ENCODE measurements at places on chromosomes 7 and 10.

DNA sequence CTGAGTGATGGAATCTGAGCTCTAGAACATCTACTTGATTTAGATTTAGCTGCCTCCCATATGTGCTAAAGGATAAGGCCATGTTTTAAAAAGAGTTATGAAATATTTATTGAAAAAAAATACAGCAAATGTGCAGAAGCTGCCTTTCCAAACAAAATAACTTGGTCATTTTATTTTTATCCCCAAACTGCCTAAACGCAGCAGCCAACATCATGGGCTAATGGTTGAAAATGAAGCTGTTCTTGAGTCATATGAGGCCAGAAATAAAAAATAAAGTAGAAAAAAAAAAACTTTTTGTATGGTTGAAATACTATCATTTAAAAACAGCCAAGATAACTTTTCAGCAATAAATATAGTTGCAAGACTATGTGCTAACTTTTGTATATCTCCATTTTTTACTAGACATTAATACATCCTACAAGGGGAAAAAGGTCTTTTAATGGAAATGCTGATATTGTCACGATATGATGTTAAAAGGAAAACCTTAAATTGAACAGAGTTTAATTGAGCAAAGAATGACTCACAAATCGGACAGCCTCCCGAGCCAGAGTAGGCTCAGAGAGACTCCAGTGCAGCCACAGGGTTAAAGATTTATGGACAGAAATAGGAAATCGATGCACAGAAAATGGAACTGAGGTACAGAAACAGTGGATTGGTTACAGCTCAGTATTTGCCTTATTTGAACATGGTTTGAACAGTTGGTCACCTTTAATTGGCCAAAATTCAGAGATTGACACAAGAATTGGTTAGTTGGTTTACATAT lies 305.8 kb downstream of the MDFIC start:
- no peak for DNase-seq

DNA sequence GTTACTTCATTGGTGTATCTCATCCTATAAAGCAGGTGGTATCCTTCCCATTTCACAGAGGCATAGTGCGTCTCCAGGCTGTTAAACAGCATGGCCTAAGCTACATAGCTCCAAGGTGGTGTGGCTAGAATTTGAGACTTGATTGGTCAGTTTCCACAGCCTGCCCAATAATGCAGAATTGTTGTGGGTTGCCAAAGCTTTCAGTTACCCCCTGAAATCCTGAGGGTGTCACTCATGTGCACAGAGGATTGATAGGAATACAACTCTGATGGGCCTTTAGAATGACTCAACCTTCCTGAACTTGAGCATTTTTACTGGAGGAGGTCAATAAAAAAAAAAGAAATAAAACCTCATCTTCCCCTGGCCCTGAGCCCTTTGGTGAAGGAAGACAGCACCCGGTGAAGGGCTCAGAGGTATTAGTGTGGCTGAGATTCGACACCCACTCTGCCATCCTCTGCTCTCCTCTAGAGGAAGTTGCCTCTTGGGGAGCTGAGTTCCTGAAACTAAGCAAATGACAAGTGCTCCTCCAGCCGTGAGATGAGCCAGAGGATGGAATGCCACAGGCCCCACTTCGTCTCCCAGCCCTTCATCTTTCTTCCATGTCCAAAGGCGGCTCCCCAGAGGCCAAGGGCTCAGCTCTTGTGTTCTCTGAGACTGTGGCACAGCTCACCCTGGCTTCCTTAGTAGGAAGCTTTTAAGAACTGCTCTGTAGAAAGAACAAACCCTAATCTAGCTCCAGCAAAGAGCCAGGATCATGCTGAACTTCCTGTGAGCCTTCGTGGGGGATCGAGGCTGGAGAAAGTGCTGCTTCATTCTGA lies 1.0 kb downstream of the ACSL5 start:
- no peak for DNase-seq

DNA sequence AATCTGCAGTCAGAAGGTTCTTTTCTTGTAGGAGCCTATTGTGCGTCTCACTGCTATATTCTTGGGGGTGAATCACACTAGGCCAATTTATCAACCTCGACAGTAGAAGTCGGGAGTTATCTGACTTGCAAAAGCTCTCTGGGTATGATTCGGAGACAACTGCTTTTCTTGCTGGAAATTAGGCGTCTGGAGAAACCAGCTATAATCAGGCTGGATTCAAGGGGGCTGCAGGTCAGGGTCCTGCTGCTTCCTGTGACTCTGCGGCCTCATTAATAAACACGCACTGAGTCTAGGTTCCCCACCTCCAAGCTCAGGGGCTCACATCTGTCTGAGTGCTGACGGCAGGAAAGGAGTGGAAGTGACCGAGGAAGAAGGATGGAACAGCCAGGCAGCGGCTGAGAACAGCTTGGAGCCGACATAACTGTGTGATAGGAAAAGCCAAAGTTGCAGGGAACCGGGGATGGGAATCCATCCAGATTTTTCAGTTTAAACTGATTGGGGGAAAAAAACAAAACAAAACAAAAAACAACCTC lies 184.6 kb downstream of the FANK1 start:
- peak; percentile 84 for DNase-seq

DNA sequence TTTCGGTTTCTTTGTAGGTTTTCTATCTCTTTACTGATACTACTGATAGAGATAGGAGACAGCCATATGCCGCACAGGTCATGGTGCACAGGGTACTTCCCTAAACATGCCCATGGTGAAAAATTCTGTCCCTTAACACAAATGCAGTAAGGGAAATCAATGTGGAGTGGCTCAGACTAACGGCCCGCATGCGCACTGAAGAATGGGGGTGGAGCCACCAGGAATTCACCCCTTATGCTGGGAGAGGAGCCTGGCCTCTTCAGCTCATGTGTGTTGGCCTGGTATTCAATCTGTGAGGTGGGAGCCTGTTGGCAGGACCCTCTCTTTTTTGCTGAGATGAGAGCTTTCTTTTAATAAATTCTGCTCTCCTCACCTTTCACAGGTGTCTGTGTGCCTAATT lies 8.4 kb upstream of the URGCP start:
- DNase-seq = no peak

- no peak for DNase-seq
Observed at GRCh38 chr7:140289804-140290203, 108.5 kb downstream of the SLC37A3 start.

DNA sequence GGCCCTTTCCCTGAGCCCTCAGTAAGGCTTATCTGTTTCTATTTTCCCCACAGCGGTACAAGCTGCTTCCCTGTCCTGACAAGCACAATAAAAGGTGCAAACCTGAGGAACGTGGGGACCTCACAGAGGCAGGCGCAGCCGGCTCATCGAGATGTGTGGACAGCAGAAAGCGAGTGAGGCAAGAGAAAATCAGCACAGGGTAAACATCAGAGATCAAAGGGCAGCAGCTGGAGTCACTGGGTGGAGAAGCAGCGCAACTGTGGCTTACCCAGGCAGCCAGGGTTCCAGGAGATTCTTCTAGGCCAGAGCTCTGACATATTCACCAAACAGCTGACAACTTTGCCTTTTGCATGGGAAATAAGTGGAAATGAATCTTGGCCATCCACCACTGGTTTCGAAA lies 212.6 kb downstream of the WDR11 start:
- DNase-seq = no peak

GRCh38 chr10:15122477-15123030 lies 25.4 kb downstream of the RPP38 start:
- no peak for DNase-seq

DNA sequence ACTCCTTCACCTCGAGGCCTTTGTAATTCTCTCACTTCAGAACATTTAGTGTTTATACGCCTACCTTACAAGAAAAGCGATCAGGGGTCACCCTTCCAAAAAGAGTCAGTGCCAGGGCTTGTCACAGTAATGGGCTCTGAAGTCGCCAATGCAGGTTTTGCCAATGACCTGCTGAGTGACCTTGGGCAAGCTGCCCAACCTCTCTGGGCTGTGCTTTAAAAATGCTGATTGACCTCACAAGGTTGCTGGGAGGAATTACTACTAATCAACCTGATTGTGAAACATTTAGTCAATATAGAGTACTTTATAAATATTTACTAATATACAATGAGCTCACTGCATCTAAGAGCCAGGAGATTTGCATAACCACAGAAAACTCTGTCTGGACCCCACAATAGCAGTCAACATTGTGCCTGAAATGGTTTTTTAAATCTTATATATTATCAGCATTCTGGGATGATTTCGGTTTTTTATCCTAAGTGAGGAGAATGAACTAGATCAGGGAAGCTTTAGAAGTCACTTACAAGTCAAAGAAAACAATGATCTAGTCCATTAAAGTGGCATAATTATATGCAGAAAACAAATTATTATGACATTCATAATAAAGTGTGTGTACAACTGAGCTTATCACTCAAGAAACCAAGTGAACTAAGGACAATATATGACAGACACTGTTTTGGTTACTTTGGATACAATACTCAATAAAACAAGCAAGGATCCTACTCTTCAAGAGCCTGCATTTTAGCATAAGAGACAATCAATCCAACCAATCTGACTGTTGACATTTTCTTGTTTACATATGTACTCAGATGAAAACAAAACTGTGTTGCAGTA lies 290.5 kb downstream of the SORCS1 start:
- no peak for DNase-seq

DNA sequence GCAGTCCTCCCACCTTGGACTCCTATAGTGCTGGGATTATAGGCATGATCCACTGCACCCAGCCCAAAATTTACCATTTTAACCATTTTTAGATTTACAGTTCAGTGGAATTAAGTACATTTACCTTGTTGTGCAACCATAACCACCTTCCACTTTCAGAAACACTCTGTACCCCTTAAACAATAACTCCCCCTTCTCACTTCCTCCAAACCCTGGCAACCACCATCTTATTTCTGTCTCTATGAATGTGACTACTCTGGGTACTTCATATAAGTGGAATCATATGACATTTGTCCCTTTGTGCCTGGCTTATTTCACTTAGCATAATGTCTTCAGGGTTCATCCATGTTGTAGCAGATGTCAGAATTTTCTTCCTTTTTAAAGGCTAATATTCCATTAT lies 33.6 kb downstream of the SUFU start:
- DNase-seq = no peak

- peak; percentile 83 for DNase-seq
Observed at GRCh38 chr7:80087051-80087770, 47.4 kb upstream of the GNAI1 start.

DNA sequence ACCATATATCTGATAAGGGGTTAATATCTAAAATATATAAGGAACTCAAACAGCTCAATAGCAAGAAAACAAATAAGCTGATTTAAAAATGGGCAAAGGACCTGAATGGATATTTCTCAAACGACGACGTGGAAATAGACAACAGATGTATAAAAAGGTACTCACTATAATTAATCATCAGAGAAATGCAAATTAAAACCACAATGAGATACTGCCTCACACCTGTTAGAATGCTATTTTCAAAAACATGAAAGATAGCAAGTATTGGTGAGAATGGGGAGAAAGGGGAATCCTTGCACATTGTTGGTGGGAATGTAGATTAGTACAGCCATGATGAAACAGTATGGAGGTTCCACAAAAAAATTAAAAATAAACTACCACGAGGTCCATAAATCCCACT lies 163.2 kb downstream of the DKK1 start:
- DNase-seq = no peak

DNA sequence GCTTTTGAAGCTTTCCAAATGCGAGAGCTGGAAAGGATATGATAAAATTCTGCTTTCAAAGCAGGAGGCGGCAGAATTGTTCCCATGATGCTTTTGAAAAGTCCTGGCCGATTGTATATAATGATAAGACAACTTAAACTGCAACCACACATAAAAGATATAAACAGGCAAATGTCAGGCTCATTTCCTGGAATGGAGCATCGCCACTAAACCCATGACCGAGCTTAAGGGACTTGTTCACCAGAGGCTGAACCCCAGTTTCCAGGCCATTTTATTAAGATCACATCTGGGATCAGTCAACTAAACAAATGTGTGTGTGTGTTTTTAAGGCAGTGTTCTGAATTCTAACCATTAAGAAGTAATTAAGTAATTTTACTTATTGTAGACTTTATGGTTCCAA lies 131.6 kb downstream of the ITGA8 start:
- DNase-seq = no peak

- DNase-seq = no peak
Observed at GRCh38 chr7:46830-47140, 145.6 kb upstream of the FAM20C start.

DNA sequence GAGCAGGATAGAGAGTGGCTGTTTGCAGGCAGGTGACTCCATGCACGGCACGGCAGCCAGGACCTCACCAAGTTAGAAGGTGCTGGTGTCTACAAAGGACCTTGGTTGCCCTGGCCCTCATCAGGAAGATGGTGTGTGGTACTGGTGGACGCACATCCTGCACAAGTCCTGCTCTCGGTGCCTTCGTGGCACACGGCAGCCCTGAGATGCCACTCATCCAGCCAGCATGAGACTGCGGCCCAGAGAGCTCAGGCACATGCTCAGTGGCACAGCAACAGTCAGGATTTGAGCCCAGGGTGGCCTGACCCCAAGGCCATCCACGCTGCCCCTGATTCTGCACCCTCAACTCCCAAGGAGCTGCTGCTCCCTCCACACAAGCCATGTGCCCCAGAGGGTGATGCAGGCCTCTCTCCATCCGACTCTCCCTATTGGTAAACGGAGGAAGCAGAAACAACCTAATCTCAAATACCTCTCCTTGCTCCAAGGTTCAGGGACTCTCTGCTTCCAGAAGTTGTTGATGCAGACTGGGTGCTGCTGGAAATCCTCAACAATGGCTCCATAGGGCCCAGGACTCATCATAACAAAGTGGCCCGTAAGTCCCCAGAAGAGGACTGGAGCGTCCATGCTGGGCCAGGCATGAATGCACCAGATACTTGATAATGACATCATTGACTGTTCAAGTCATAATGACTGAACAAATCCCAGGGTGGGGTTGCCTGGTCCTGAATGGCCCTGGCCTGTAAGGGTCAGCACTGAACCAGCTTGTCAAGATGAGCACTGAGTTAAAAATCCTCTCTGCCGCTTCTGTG lies 93.6 kb downstream of the ARHGAP22 start:
- no peak for DNase-seq
